ENCODE measurements at places on chromosomes 2 and 18. TPM values are rescaled to one million over a fixed set of nuclear protein-coding genes. Genes with fewer than 3 reads are reported as not detected.

RNF125 gene
- total RNA-seq: 9.2 TPM

CNRIP1 gene
- total RNA-seq: 16.2 TPM

GRCh38 chr2:122737429-122738077, 982.1 kb downstream of the TSN start:
- DNase-seq: no peak

DNA sequence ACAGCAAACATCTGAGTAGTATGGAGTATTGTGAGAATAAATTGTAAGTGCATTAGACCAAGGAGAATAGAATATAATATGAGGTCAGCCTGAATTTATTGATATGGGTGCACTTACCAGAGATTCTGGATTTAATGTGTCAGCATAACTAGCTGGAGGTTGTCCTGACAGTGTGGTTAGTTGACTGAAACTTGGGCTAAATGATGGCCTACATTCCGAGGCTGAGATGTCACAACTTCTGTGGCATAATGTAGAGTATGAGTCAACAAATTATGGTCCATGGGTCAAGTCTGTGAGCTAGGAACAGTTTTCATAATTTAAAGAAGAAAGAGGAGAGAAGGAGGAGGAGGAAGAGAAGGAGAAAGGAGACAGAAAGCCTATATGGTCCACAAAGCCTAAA, 127.6 kb downstream of the QPCT start:
- no peak for DNase-seq

DNA sequence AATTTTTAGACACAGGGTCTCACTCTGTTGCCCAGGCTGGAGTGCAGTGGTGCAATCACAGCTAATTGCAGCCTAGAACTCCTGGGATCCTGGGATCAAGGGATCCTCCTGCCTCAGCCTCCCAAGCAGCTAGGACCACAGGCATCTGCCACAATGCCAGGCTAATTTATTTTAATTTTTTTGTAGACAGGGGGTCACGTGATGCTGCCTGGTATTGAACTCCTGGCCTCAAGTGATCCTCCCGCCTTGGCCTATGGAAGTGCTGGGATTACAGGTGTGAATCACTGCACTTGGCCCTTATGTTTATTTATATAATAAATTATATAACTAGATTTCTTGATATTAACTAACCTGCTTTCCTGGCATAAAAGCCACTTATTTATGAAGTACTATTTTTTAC, 1081.7 kb upstream of the FANCL start:
- no peak for DNase-seq

All from ureter (tissue), 1 donor.